Neural cell (in vitro differentiated cells): ENCODE measurements at places on chromosomes 7 and 10. TPM values are rescaled to one million over a fixed set of nuclear protein-coding genes. Genes with fewer than 3 reads are reported as not detected.

FAM25A gene
- polyA plus RNA-seq, result not detected in 2 replicates

OR6V1 gene
- polyA plus RNA-seq, result not detected in 2 replicates

PTER gene
- polyA plus RNA-seq, result not detected in 2 replicates

ZNF394 gene
- 9.5 and 11.2 TPM in 2 replicates for polyA plus RNA-seq

NOS3 gene
- polyA plus RNA-seq, result not detected in 2 replicates
